ENCODE measurements at places on chromosomes 7 and 10. TPM values are rescaled to one million over a fixed set of nuclear protein-coding genes. Genes with fewer than 3 reads are reported as not detected.

The CYP3A4 gene
- not detected for total RNA-seq

The TNS3 gene
- 52.5 TPM for total RNA-seq

The SPDYE6 gene
- total RNA-seq = not detected

The ZPBP gene
- total RNA-seq = not detected

The IDI2 gene
- total RNA-seq = not detected

The NRBF2 gene
- total RNA-seq = 9.6 TPM

The OR2A42 gene
- 0.11 TPM for total RNA-seq

The SPDYE2 gene
- total RNA-seq = not detected

The OPN4 gene
- total RNA-seq = not detected

DNA sequence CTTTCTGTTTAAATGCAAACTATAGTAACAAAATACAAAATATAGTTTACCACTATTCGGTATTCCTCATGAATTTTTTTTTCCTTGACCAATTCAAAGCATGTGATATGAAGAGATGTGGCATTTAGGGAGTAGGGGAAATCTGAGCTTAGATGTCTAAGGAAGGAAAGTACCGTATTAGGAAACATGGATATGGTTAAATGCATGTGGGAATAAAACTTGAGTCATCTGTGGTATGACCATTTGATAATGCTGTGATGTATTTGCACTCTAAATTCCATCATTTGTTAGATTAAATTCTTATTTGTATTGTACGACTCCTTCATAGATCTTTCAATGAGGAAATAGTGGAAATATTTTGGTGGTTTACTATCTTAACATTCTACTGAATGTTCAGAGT lies 19.7 kb downstream of the AHR start:
- no peak for DNase-seq
- no peaks in the 10 kb centered on the region for H3K36me3 ChIP-seq
- peaks cover 39% of the 10 kb centered on the region for H3K4me1 ChIP-seq
- H3K27me3 ChIP-seq = no peaks in the 10 kb centered on the region
- H3K27ac ChIP-seq = peak overlapping the region; percentile 21

GRCh38 chr10:65166272-65166671 lies 1645.1 kb downstream of the REEP3 start:
- H3K4me3 ChIP-seq = no peak overlapping the region
- no peaks in the 10 kb centered on the region for H3K36me3 ChIP-seq
- no peak overlapping the region for H3K27ac ChIP-seq
- no peak for DNase-seq
- no peaks in the 10 kb centered on the region for H3K4me1 ChIP-seq

DNA sequence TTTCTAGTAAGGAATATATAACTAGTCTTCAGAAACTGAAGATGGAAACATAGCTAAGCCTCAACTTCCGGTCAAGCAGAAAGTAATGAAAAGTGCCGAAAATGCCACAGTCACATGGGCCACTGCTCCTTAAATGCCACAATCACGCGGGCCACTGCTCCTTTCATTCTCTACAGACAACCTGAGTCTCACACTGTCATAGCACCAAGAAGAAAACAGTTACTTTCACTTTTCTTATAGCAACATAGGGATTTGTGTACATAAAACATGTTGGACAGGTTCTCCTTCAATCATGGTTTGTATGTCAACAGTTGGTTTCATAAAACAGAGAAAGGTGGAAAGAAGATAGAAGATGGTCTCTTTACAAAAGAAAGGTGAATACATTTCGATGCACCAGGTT lies 48.6 kb upstream of the NOBOX start:
- H3K4me3 ChIP-seq = no peak overlapping the region
- DNase-seq = no peak
- no peak overlapping the region for H3K27ac ChIP-seq
- H3K4me1 ChIP-seq = no peaks in the 10 kb centered on the region

GRCh38 chr10:52678611-52679010 lies 94.0 kb downstream of the MBL2 start:
- H3K36me3 ChIP-seq = no peaks in the 10 kb centered on the region
- DNase-seq = no peak
- H3K27me3 ChIP-seq = no peaks in the 10 kb centered on the region

GRCh38 chr7:151409667-151410404 lies at the start of gene WDR86:
WDR86 (minus strand) TSS chr7:151410038; CDS start chr7:151409589, 449 bp downstream.
- peak within 1 kb of the TSS; percentile 75 for H3K27ac ChIP-seq
- no peaks in the 10 kb centered on the region for H3K36me3 ChIP-seq
- DNase-seq = no peak

GRCh38 chr7:10022957-10023356 lies 950.7 kb upstream of the PHF14 start:
- H3K36me3 ChIP-seq = no peaks in the 10 kb centered on the region
- DNase-seq = no peak
- H3K27ac ChIP-seq = no peak overlapping the region
- no peak overlapping the region for H3K4me3 ChIP-seq
- H3K27me3 ChIP-seq = no peaks in the 10 kb centered on the region
- H3K4me1 ChIP-seq = no peaks in the 10 kb centered on the region

DNA sequence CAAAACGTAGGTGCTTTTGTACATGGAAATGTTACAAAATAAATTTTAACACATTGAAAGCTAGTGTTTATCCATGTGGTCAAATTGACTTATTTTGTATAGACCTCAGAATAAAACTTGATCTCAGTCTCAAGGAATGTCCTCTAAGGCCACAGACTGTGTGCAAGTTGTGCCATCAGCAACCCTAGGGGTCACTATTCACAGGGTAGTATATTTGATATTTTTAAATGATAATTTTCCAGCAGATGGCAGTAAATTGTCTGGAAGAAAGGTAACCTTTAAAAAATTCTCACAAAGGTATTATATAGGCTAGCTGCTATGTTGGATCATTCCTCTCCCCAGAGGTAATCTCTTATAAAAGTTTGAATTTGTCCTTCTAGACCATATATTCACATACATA lies 12.9 kb upstream of the SNX10 start:
- H3K36me3 ChIP-seq = no peaks in the 10 kb centered on the region
- no peak for DNase-seq

- H3K36me3 ChIP-seq = no peaks in the 10 kb centered on the region
- no peak overlapping the region for H3K27ac ChIP-seq
- DNase-seq = no peak
- no peaks in the 10 kb centered on the region for H3K4me1 ChIP-seq
- H3K27me3 ChIP-seq = no peaks in the 10 kb centered on the region
Observed at GRCh38 chr7:12827920-12828319, 140.5 kb downstream of the ARL4A start.
